Uterus (tissue), 4 donors: ENCODE measurements at places on chromosomes 5 and 9.

DNA sequence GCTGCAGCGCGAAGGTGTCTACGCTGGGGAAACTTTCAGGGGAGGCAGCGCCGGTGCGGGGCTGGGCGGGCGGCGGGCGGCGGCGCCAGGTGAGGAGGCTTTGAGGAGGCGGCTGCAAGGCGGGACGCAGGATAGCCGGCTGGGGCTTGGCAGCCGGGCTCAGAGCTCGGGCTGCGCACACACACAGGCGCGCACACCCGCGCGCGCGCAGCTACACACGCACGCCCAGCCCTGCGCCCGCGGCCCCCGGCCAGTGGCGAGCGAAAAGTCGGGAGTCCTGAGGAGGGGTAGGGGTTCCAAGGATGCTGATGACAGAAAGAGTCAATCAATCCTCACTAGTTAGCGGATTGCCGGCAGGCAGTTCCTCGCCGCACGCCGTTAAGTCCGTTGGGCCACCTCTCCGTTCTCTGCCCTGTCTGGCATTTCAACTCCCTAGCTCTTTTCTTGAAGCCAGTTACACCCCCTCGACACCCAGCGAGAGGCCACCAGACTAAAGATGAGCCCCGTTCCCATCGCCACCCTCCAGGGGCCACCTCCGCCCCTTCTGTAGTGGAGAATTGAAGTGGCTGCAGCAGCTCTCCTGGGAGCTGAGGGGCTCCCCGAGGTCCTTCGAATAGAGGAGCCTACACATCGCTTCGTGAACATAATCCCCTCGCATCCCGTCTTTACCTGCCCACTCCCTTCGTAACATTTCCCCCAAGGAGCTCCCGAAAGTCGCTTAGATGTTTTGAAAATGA is 1640.3 kb upstream of the C9orf72 start:
- no peak for DNase-seq

DNA sequence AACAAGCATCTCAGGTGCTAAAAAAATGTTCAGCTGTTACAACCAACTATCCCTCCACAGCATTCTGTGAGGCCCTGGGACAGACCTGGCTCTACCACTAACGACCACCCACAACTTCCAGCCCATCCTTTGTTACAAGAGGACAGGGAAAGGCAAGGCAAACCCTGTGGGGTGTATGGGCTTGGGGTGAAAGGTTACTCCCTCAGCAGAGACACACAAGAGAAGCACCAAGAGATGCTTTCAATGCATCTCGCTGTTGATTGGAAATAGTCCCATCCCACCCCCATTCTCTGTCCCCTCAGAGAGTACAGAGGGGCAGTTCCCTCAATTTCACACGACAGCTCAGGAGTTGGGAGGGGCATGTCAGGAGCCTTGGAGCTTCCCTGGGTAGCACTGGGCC is 234.1 kb downstream of the CAAP1 start:
- no peak for DNase-seq

DNA sequence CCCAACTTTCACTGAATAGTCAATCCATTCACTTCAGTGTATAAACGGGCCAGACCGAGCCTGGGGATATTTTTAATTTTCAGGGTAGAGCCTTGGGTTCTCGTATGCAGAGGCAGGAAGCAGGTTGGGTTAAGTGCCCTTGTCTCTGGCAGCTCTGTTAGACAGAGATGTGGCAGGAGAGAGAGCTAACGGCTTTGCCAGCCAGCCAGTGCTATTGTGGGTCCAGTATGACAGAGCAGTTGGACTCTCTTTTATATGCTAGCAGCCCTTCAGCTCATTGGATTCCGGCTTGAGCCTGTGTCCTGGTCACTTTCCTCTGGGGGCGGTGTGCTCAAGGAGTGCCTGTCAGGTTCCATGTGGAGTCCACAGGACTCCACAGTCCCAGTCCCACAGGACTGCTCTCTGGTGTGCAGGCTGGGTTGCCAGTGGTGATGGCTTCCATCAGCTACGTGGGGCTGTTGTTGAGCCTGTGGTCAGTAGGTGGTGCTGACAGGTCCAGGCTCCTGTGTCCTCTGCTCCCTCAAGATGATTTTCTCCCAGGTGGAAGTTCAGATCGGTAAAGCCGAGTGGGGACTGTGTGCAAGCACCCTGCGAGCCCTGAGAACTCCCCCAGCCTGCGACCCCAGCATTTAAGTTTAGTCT is 14.3 kb downstream of the CLTA start:
- no peak for DNase-seq

DNA sequence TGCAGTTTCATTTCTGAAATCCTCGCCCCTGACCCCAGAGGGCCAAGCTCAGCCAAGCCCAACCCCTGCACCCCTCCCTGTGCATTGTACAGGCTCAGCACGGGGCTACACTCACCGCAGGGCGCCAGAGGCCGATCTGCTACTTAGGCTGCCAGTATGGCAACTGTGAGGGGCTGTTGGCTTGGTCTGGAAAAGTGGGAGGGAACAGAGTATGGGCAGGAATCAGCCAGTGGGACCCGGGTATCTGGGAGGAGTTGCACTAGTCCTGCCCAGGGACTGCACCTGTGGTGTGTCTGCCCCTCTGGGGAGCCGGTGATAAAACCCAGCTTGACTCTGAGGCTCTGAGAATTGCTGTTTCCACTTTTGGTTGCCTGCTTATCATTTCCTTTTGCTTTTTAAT is 167.4 kb upstream of the KIF2A start:
- DNase-seq = no peak

DNA sequence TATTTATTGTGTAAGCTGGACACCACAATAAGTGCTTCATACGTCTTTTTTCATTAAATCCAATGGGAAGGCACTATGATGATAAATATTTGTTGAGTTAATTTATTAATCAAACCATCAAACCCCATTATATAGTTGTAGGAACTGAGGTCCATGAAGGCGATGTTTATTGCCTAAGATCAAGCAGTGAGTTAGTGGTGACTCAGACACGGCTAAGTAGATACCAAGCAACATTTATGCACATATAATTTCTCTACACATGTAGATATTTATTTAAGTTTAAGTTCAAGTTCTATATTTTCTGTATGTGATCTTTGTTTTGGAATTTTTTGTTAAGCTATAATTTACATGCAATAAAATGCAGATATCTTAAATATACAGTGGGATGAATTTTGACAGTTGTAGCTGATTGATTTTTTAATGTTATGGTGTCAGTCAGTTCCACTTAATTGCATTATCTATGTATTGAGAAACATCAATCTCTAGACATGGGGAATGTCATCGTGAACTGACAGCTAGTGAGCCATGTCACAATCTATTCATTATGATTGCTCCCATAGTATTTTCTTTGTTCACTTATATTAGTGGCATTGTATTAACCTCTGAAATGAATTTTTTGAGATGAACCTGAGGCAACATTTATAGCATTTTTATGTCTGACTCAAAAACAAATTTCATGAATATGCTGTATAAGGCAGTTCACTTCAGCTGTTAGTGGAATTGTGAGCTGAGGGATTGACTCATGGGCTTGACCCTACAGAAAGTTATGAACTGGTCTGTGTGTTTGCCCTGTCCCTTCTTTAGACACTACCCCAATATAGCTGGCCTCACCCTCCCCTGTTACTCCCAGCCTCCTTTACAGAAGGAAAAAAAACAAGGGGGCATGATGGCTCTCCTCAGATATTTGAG is 11.9 kb upstream of the GARNL3 start:
- DNase-seq = no peak

DNA sequence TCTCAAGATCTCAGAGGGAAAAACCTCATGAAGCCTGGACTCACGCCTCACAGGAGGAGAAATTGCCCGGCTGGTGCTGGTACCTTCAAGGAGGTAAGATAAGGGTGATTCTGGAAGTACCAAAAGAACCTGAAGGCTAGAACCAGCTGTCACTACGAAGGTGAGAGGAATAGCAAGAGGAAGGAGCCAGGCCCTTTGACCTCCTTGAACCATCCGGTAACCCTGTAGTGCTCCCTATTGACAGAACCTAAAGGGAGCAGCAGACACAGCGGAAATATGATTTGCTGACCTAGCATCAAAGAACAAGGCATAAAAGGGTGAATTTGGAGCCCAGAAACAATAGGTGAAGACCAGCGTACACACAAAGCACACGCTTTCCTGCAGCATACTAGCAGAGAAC is 92.2 kb downstream of the DOCK8 start:
- DNase-seq = no peak

- DNase-seq = no peak
Observed at GRCh38 chr9:98372077-98372836, 116.8 kb upstream of the TBC1D2 start.

DNA sequence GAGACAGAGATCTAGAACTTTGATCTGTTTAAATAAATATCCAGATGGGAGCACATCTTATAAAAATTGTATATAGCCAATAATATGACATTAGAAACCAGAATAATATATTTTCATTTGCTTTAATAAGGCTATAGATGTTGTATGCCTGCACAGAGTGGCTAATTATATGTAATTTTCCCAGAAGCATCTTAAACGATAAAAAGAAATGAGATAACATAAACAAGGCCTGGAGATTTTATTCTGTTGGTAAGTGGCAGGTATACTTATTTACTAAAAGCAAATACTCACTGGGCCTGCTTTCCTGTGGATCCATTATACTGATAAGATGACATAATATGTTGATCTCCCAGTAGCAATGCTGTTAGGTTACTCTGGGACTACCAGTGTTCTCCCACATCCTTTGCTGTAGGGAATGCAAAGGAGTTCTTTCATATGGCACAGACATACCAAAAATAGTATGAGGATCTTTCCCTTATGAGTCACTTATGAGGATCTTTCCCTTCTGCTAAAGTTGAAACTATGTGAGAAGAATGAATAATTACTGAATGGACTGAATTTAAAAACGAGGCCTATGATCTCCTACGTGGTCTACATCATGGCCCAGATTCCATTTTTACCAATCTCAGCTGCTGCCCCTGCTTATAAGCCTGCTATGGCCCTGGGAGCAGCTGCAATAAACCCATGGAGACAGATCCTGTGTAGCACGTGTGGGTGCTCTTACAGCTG is 112.1 kb downstream of the NUDT12 start:
- no peak for DNase-seq

GRCh38 chr5:19987612-19988361 is at the start of gene CDH18:
CDH18 (minus strand) TSS chr5:19988200; CDS start chr5:19838986, 149,214 bp downstream.
- no peak for DNase-seq

- peak; percentile 67 for DNase-seq
Observed at GRCh38 chr9:77457916-77458592, 190.1 kb downstream of the GNA14 start.

DNA sequence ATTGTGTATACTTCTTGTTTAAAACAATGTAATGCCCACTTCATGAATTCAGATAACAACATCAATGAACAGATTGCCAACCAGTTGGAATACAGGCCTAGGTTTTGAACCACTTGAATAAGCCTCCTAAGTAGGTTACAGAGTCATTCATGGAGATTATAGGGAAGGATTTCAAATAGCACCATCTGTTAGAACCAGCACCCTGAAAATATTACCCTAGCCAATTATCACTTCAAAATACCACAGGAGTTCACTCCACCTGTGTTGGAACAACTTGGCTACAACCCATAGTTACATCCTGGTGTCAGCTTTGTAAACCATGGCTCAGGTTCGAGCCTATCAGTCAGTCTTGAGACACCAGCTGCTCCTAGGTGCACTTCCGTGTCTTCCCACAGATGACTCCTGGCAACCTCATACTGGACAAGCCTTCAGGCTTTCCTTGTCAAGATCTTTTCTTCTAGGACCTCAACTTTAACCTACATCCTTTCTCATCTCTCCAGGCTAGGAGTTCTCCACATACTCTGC is 350.0 kb downstream of the DEPDC1B start:
- no peak for DNase-seq

GRCh38 chr5:12883395-12883794 is 979.1 kb upstream of the CTNND2 start:
- DNase-seq = no peak

- DNase-seq = no peak
Observed at GRCh38 chr5:95093211-95093610, 191.7 kb downstream of the MCTP1 start.

GRCh38 chr9:20529837-20530236 is 92.5 kb downstream of the MLLT3 start:
- DNase-seq = no peak

DNA sequence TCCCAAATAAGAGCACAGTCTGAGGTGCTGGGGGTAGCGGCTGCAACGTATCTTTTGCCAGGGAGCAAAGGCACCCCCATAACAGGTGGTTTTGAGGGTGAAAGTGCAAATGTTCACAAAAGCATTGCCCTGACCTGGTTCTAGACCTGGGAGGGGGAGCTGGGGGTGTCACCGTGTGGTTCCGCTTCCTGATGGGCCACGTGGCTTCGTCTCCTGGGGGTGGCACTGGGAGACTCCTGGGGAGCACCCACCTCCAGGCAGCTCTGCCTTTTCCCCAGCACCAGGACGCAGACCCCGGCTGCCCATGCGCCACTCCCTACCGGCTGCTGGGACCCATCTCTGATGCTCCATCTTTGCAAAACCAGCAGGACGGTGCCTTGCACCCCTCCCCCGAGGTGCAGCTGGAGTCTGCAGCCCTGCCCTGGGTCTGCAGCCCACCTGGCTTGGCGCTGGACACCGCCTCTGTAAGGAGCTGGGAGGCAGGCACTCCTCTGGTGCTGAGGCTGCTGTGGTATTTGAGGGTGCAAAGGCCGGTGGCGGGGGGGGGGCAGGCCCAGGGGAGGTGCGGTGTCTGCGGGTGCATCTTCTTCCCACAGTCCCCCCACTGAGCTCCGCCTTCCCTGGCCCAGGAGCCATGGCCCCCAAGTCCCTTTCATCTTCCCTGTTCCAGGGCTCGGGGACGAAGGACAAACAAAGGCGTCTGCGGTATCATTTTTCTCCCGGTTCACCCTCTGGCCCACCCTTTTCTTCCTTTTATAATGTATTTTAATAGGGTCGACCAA is 29.8 kb upstream of the RXRA start:
- no peak for DNase-seq

DNA sequence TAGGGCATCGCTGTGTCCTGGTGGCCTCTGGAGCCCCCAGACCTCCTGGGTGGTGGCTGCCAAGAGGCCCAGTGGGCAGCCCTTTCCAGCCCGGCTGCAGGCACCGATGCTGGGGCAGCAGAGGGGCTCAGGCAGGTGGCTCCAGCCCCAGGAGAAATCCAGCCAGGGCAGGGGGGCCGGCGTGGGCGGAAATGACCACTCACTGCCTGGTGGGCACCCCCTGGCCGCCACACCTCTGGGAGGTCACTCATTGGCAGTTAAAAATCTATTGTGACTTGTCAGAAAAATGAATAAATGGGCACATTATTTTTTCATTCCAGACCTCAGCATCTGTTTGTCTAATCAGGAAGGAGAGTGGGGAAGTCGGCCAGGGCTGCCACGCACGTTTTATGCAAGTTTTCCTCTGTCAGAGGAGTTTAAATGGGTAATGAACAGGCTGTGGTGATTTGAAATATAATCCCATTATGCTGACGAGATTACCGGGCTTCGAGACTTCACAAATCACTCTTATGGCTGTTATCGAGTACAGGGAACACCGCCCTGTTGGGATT is 171.9 kb downstream of the GAPVD1 start:
- DNase-seq = no peak

GRCh38 chr5:54702470-54702869 is 184.9 kb downstream of the SNX18 start:
- no peak for DNase-seq

DNA sequence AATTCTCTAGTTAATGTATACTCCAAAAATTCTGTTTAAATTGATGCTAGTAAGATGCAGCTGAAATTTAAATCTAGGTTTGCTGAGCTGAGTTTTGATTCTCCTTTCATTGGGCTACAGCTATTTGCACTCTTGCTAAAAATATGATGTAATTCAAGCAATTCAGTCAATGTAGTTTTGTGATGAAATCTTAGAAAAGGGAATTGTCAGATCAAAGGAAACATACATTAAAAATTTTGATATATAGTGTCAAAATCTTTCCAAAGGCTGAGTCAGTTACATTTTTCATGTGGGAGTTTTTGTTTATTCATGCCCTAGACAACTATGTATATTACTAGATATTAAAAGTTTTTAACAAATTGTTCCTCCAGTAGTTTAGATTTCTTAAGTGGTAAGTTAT is 334.9 kb upstream of the DAB2 start:
- no peak for DNase-seq
